HT-29 (cell line): ENCODE measurements at places on chromosomes 1 and 21.
A peak's percentile ranks its signal among the peaks of the same experiment; 100 is the strongest.

DNA sequence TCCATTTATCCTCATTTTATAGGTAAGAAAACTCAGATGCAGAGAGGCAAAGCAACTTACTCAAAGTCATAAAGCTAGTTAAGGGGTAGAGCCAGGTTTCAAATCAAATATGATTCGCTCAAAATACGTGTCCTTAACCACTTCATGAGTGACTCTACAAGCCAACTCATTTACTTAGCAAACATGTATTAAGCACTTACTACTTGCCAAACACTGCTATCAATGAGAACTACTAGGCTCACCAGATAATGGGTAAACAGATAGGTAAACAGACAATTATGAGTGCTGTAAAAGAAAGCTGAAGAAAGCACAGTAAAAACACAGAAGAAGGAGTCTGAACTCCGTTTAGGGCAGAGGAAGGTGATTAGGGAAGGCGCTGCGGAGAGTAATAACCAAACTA, 65.9 kb downstream of the WDR64 start:
- DNase-seq, result no peak

DNA sequence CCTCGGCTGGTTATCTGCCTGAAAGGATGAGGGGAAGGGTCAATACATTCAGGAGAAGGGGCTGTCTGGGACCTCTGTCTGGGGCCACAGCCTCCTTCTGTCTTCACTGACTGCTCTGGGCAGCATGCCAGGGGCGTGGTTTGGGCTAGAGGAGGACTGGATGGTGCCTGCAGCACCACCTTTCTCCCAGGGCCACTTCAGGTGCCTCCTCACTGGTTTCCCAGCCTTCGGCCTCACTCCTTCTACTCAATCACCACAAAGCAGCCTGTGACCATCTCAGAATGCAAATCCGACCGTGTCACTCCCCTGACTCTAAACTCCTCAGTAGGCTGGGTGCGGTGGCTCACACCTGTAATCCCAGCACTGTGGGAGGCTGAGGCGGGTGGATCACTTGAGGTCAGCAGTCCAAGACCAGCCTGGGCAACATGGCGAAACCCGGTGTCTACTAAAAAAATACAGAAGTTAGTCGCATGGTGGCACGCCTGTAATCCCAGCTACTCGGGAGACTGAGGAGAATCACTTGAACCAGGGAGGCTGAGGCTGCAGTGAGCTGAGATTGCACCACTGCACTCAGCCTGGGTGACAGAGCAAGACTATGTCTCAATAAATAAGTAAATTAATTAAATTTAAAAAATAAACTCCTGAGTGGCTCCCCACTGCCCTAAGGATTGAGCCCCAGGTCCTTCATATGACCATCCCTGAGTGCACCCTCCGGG, 50.1 kb upstream of the ECE1 start:
- DNase-seq, result peak; percentile 46

DNA sequence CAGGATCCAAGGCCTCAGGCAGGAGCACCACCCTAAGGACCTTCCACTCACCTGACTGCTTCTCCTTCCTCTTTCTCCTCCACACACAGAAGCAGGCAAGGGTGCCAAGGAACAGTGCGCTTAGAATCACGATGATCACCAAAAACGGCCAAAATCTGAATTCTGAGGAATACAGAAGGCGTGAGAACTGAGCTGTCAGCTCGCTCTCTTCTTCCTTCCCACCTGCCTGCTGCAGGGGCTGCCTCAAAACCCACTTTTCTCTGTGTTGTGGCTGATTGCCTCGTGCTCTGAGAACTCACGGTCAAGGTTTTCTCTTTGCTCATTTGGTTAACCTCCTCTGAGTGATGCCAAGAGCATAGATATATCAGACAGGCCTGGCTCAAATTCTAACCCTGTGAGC, 23.8 kb downstream of the CD244 start:
- no peak for DNase-seq

DNA sequence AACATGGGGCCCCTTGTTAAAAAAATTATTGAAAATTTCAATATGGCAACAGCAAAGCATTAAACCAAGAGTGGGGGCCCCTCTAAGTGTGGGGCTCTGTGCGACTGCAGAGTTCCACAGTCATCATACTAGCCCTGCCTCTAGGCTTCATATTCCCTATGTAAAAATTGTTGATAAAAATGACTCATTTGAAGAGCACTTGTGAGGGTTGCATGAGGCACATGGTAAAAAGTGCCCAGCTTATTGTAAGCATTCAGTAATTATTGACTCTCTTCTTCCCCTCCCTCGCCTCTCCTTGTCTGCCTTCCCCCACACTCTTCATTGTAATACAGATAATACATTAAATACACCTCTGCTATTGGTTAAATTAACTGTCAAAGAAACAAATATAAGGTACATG, 86.7 kb upstream of the PTBP2 start:
- no peak for DNase-seq

- DNase-seq, result no peak
These were observed 43.6 kb upstream of the COL18A1 start for GRCh38 chr21:45361033-45361997.

DNA sequence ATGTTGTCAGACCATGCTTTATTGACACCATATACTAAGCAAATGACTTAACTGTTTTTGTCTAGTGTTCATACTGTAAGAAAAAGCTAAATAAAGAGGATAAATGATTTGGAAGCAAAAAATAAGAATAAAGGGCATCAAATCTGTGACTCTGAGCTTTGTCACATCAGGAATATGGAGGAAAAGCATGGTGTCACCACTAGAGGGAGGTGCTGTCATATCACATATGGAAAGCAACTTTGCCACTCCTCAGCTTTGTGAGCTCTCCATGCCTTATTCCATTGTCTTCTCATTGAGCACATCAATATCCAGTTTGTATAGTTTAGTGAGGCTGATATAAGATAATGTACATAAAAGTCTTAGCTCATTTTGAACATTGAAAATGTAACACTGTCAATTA, 20.8 kb upstream of the GBP1 start:
- peak; percentile 74 for DNase-seq

DNA sequence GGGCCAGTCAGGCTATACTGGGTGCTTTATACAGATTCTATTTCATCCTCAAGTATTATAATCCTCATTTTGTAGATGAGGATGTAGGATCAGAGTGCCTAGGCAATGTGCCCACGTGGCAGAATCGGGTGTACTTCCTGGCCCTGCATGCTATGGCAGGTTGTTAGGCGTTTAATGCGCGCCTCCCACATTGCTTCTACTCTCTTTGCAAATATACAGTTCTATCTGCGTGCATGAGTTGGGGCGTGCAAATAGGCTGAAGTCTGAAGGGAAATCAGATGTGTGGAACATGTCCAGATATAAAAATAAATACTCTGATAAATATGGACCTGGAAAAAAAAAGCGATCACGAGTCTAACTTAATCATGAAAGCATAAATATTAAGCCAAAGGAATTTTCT, 194.7 kb upstream of the FMN2 start:
- DNase-seq, result no peak

DNA sequence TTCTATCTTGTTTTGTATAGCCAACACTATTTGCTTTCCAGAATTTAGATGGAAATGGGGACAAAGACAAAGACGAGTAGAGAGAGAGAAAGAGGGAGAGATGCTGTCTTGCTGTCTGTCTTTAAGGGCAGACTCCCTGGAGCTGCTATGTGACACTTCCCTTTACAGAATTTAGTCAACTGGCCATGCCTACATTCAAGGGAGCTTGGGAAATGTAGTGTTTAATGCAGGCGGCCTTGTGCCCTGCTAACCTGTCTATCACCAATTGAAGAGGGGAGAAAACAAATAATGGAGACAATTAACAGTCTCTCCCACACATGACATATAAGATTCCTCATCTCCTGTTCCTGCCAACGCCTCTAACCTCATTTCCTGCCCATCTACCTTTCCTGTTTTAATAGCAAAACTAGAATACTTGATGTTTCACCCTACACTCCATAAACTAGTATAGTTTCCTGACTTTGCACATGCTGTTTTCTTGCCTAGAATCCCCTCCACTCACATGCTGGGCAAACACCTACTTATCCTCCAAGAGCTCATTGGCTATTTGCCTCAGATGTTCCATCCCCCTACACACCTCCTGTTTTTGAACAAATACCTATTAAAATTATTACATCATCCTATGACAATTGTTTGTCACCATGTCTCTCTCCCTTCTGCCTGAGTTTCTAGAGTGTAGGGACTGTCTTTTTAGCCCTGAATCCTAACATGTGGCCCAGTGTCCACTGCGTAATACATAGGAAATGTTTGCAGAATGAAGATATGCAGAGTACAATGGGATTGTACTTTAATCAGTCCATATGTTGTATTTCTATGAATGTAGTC, 117.2 kb downstream of the SLC25A24 start:
- DNase-seq, result no peak

DNA sequence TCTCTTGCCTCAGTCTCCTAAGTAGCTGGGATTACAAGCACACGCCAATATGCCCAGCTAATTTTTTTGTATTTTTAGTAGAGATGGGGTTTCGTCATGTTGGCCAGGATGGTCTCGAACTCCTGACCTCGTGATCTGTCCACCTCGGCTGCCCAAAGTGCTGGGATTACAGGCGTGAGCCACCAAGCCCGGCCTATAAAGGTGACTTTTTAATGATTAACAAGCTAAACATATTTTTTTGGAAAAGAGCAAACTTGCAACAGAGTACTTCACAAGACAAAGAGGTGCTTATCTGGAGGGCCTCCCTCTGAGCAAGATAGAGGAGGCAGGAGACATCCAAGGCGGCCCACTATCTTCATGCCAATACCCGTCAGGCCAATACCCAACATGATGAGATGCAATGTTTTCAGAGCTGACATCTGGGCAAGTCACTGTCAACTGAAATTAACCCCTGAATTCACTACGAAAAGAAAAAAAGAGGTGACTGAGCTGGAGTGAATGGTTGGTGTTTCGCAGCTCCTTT, 10.5 kb downstream of the BCAR3 start:
- no peak for DNase-seq

DNA sequence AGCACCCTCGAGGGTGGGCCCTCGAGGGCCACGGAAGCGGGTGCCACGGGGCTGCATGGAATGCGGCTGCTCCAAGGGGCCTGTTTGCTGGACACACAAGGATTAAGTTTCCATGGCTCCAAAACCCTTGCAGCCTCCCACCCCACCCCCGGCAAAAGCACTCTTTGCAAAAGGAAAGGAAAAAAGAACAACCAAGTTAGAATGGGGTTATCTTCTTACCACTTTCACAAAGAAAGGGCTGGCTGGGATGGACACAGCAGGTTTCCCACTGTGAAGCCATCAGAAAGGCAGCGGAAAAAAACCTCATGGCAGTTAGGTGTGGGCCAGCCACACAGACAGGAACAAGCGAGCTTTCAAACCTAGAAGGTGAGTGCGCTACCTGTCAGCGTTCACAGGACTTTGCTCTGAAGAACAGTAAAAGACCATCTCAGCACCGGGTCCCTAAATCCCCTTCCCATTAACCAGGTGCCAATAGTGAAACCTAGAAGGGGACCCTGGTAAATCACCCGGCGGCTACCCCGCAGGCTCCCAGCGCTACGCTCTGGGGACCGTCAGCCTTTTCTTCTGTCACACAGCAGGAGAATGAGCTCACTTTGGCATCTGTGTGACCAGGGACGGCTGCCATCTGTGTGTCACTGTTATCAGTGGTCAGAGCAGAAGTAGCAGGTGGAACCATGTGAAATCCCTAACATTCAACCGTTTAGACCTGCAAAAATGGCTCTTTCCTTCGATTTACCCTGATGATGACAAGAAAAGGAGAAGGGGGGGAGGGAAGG, 93.0 kb downstream of the SIM2 start:
- DNase-seq, result no peak

GRCh38 chr1:53740621-53741105, 1.7 kb upstream of the GLIS1 start:
- no peak for DNase-seq

DNA sequence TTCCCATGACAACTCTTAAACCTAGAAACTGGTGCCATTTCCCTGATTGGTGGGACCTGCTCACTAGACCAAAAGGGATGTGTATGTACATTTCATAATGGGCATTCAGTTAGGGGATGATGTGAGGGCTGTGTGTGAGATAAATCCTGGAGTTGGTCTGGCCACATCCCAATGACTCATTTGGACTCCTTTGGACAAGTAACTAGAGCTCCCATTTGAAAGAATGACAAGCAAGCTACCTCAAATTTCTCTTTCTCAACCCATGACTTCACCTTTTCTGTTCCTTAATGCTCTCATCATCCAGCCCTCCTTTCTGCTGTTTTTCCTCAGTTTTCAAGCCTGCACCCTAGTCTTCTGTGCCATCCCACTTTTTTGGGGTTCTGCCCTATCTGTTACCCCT, 27.9 kb downstream of the EBNA1BP2 start:
- no peak for DNase-seq

GRCh38 chr1:94731891-94732290, 88.3 kb upstream of the SLC44A3 start:
- no peak for DNase-seq

DNA sequence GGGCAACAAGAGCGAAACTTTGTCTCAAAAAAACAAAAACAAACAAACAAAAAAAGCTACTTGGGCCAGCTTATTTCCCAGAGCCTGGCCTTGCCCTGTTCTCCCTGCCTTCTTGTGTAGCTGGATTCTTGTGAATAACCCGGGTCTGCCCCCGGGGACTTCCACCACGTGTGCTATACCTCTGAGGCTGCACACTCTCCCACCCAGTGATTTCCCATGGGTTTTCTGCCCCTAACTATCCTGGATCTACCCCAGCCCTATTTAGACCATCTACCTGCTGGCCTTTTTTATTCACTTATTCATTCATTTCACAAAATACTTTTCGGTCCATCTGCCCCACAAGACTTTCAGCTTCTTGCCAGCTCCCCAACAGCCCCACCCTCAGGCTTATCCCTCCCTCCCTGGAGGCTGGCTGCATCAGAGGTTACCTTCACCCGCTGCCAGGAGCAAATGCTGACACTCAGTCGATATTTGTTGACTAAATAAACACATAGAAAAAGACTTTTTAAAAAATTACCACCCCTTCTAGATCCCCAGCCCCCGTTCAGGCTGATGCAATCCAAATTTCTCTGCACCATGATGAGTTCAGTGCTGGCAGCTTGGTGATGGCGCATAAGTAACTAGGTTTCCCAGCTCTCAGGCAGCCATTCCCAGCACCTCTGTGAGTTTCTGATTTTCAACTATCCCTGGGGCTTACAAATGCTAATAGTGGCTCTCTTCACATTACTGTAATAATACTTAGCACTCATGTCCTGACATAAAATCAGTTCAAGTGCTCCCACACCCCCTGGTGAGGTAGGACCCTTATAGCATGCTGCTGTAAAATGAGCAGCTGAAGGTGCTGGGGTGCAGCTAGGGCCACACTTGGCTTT, 30.7 kb upstream of the TARBP1 start:
- DNase-seq, result no peak

DNA sequence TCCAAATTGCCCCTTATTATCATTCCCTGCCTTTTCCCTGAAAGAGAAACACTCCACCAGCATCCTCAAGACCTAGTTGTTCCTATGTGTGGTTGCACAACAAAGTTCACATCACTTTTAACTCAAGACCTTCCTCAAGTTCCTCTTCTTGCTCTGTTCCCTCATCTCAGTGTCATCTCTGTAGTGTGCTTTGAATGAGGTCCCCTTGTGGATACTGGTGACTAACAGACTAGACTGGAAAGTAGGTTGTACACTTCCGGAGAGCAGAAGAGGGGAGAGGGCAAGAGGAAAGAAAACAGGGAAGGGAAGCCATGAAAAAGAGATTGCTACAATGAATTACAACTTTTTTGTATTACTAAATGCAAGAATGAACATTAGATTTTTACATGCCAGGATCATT, 853.8 kb downstream of the USP25 start:
- no peak for DNase-seq

GRCh38 chr1:82979593-82980236, 1019.2 kb downstream of the TTLL7 start:
- DNase-seq, result no peak
